Common myeloid progenitor, CD34-positive (primary cell): ENCODE measurements at places on chromosomes 7 and 10.

DNA sequence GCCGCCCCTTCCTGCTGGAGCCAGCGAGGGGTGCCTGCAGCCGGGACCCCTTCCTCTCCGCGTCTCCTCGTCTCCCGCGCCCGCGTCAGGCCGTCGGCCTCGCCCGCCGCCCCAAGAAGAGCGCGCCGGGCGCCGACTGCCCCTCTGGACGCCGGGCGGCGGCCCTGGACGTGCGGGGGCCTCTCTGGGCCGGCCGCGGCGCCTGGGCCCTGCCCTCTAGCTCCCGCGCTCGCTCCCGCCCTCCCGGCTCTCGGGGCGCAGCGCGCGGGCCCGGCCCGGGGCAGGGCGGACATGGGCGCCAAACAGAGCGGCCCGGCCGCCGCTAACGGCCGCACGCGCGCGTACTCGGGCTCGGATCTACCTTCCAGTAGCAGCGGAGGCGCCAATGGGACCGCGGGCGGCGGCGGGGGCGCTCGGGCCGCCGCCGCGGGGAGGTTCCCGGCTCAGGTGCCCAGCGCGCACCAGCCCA, 704 bp downstream of the ZNRF2 start:
- DNase-seq, result no peak

DNA sequence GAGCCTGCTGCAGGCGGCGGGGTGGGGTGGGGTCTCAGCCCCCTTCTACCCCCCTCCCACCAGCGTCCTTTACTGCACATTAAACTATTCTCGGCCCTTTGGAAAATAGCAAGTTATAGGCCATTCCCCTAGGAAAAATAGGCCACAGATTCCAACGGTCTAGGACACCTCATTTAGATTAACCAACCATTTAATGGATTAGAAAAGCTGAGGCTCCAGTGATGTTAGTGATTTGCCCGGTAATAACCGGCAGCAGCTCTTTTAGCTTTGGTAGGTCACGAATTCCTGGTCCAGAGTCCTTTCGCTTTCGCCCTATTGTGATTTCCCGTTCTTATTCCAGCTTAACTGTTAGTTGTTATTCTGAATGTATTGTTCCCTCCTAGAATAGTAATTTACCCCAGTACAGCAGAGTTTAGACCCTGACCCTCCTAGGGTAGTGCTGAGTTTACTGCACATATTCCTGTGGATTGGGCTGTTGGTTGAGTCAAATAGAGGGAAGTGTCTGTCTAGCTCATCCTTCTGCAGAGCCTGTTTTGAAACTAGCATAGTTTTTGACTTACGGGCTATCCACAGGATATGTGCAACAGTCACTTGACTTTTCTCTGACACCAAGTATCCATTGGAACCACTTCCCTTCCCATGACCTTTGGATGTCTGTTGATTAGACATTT, 754 bp downstream of the GSTO1 start:
- peak; percentile 38 for DNase-seq

DNA sequence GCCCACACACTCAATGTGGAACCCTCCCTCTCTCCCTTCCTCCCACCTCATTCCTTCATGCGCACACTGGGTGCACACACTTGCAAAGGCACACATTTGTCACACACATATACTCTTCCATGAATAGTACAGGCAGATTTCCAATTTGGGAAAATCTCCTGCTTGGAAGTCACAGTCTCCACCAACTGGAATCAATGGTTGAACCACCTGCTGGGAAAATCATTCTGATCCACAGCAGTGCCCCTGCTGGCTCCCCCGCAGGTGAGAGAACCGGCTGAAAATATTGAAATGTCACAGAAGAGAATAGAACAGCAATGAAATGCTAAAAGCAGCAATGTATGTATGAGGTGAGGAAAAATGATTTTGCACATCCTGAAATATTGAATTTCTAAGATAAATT, 232.7 kb downstream of the ADAM12 start:
- DNase-seq, result no peak

DNA sequence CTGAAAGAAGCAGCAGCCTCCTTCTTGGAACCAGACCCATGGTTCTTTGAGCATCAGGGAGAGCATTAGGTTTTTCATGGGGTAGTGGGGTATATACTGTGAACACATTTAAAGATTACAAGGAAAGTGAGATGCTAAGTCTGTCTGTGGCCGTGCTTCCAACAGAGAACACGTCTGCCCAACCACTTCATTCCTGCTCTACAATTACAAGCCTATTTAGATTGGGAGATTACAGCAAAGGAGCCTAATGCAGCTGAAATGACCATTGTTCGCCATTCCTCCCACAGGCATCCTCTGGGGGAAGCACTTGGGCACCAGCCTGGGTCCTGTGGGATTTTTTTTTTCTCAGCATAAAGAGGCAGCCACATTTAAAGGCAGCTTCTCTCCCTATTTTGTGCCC, 536.4 kb downstream of the XPNPEP1 start:
- no peak for DNase-seq

GRCh38 chr10:79084972-79085597, 16.3 kb downstream of the ZMIZ1 start:
- no peak for DNase-seq

DNA sequence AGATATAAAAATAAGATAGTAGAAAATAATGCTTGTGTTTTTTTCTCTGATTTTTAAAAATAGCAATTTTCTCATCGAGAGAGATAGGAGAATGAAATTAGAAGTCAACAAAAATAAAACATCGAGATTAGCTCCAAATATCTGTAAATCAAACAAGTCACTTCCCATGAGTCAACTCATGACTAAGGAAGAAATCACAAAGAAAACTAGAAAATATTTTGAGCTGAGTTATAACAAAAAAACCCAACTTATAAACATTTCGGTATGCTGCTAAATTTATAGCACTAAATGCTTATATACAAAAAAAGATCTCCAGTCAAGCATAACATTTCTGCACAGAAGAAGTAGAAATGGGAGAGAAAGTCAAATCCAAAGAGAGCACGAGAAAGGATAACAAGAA, 140.1 kb downstream of the ITGA8 start:
- DNase-seq, result no peak

DNA sequence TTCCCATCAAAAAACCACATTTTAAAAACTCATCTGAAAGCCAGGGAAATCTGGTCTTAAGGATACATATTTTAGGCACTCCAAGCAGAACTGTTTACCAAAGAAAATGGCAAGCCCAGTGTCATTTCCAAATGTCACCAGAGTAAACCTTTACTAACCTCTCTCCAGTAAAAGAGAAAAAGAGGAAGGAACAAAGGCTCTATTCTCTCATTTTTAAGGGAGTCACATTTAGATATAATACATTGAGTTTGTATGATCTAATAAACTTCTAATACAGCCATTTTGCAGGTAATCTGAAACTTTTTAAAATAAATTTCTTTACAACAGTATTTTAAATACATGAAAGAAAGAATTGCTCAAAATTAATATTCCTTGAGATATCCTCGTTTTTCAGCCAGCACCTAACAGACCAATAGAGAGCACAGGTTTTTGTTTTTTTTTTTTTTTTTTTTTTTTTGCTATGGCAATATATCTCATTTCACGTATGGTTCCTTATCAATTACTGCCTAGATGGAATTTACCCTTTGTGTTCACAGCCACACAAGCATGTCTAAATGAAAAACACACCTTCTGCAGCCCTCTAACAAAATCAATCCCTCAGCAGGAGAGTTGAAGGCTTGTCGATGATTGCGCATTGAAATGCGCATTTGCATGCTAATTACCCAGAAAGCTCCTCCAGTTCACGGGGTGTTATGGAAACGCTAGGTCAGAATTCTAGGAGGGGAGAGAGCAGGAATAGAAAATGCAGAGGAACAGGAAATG, 39.8 kb upstream of the MSRB2 start:
- DNase-seq, result peak; percentile 4

GRCh38 chr7:2313450-2314208, 612 bp downstream of the SNX8 start:
- DNase-seq, result no peak

DNA sequence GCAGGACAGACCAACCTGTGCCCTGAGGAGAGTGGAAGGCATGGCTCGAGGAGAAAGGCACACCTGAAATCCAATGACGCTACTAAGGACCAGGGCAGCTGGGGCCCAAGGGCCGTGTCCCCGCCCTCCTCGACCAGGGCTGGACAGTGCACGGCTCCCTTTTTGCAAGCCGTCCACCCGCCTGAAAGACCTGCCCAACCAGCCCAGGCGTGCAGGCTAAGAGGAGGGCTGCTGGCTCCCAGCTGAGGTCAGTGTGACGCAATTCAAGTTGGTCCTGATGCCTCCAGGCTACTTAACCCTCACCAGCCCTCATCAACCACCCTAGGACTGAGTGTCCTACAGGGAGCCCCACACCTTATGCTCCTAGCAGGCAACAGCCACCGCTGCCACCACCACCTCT, 69.3 kb downstream of the DLG5 start:
- DNase-seq, result no peak

GRCh38 chr7:4765776-4766490, 9.5 kb upstream of the AP5Z1 start:
- no peak for DNase-seq

- DNase-seq, result no peak
Observed at GRCh38 chr10:3077940-3078630, 10.7 kb downstream of the PFKP start.

GRCh38 chr7:127536741-127537140, 48.7 kb downstream of the GCC1 start:
- DNase-seq, result peak; percentile 6

DNA sequence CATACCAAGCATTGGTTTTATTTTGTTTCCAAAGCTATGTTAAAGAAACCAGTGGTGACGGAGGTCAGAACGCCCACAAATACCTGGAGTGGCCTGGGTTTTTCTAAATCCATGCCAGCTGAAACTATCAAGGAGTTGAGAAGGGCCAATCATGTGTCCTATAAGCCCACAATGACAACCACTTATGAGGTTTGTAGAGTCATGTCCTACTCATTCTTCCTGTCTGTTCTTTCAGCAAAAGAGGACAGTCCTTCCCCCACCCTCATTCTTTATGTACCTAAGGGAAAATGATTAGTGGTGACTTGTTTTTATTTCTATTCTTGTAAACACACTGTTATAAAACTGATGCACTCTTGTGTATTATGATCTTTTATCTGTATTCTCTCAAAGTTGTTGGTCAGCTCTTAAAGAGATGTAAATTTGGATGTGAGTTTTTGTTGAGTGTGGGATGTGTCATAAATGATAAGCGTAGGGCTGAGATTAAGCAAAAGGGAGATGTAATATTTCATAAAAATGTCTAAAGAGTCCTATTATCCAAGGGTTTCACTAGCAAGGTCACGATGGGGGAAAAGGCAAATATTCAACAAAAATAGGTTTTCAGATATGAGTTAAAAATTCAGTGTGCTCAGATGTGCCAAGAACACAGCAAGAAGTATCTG, 294.4 kb downstream of the BICC1 start:
- no peak for DNase-seq

- DNase-seq, result no peak
Observed at GRCh38 chr10:90461437-90462155, 396.2 kb downstream of the HTR7 start.

- peak; percentile 54 for DNase-seq
Observed at GRCh38 chr7:98733036-98733435, 116.0 kb downstream of the NPTX2 start.

- DNase-seq, result no peak
Observed at GRCh38 chr10:91596825-91597196, 36.1 kb downstream of the PPP1R3C start.

DNA sequence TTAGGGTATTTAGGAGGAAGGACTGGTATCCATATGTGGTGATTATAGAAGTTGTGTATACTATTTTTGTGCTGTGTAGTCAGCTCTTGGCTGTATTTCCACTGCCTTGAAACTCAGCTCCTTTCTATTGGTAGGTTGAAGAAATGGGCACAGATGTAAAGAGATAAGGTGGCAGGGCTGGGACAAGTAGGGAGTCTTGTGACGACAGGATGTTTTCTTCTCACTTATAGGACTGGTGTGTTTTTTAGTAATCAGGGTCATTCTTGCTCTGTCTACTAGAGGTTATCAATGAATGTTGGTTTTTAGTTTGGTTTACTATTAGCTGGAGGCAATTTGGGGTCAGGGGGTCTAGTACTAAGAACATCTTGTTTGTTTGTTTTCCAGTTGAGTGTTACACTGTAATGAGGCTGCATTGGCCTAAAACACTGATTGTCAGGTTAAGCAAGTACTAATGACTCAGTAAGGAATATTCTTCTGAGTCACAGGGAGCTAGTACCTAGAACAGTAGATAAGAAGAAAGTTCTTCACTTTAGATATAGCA, 11.8 kb downstream of the UBN2 start:
- no peak for DNase-seq

GRCh38 chr10:73750819-73751218, 6.6 kb downstream of the SEC24C start:
- no peak for DNase-seq

- DNase-seq, result peak; percentile 63
Observed at GRCh38 chr7:38318803-38319416, 45.5 kb upstream of the TARP start.

- DNase-seq, result no peak
Observed at GRCh38 chr7:94700926-94701554, 45.1 kb upstream of the SGCE start.

DNA sequence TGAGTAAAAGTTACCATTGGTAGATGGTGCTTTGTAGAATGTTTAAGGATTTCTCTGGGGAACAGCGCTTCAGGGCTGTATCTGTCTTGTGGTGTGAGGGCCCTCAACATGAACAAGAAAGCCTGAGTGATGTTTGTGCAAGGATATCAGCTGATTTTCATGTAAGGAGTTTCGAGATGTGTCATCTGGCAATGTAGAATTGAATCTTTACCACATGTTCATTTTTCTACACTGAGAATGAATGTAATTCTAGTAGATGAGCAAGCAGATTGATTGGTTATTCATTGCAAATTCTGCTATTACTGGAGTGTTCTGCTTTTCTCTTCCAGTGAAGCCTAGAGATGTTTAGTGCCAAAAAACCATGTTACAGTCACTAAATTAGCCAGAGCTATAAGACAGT, 87.7 kb downstream of the ST7 start:
- no peak for DNase-seq

DNA sequence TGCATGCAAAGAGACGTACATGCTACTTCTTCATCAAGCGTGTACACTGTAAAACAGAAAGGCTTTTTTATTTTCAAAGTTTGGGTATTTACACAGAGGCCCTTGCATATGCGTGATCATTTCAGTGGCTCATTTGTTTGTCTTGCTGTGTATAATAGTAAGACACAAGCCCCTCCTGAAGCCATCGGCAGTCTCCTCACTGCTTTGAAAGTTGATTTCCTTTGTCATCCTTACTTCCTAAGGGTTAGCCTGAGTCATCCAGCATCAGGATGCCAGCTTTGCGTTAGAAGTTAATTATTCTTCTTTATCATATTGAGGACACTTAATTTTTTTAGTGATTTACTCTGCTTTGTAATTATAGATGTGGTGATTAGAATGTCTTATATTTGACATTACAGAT, 72.5 kb upstream of the CTBP2 start:
- no peak for DNase-seq
